ENCODE measurements at places on chromosomes 4 and X.

DNA sequence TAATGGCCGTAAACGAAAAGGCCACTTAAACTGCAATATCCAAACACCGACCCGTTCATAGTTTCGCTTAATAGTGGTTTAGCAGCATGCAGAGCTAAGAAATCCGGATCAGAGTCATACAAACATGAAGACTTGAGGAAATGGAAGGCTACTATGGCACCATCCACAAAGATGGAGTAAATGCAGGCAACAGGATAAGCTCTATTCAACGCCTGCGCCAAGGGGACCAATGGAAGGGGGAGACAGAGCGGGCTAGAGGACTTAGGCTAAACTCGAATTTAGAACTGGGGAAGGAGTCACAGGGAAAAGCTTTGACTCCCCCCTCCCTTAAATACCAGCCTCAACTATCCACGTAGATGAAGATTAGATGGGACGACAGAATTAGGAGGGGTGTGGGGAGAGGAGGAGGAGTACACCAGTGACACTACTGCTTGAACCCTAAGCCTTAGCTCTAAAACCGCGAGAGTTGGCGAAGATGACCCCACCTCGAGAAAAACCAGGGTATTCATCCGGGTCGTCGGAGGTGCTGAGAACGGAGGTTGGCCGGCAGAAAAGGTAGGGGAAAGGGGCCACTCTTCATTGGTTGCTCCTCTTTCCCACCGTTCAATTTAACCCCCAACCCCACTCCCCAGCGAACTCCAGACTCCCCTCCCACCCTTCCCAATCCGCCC is 3.5 kb downstream of the HUWE1 start:
- DNase-seq: peak; percentile 33

GRCh38 chrX:44674906-44675305 is 132.2 kb upstream of the FUNDC1 start:
- DNase-seq: no peak

GRCh38 chrX:138886769-138887168 is 175.3 kb upstream of the FGF13 start:
- DNase-seq: no peak

DNA sequence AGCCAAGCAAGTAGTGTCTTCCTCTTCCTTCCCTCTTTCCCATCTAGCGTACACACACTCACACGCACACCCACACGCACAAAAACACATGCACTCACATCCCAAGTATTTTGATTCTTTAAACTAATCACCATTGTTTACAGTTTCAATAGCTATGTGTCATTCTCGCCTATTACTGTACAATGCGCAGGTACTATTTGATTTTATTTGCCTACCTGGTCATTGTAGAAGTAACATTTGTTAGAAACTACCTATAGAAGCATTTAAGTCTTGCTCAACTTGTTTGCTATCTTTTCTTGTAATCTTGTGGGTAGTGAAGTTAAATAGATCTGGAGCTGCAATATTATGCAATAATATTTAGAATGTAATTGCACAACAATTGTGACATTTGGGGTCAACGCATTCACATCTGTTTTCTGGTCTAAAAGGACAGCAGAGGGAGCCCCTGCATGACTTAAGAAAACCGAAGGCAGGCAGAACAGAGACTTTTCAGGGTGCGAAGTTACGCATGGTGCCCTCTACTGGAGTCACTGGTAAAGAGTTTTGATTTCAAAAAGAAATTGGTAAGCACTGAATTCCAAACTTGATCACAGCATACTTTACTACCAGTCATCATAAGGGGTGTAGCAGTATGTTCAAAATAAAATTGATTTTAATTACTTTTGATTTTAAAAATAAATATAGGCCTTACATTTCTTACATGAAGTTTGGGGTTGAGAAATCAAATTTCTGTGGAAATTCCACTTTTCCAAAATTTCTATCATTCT is 503.3 kb upstream of the FAM241A start:
- DNase-seq: no peak

DNA sequence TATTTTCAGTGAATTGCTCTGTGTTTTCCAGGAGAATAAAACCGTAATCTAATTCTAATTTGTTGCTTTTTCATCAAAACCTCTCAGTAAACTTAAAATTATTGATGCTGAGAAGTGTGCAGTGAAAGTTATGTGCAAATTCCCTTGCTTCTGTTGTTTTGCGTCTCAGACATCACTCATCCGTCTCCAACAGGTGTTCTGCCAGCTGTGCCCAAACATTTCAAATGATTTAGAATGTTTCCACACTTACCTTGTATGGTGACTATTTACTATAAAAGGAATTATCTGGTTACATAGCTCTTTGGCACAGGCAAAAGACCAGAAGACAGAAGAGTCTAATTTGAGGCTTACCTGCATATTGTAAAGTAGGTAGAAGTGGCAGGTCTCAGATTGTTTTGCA is 184.0 kb downstream of the BMPR1B start:
- no peak for DNase-seq

- no peak for DNase-seq
Measured at GRCh38 chr4:106652095-106652494, 283.5 kb upstream of the GIMD1 start.

GRCh38 chrX:26922278-26922677 is 540.9 kb downstream of the PPP4R3C start:
- no peak for DNase-seq

Measured in CD4-positive, alpha-beta T cell treated with Interleukin-15 for 4 hours (primary cell).